Stimulated activated CD4-positive, alpha-beta T cell treated with anti-CD3 and anti-CD28 coated beads, Interleukin-1b, Interleukin-23, amount 100 ng/mL, for 1 hour (primary cell): ENCODE measurements at places on chromosomes 13 and 19.

GRCh38 chr13:97141564-97142005 lies 80.5 kb upstream of the MBNL2 start:
- DNase-seq = no peak

DNA sequence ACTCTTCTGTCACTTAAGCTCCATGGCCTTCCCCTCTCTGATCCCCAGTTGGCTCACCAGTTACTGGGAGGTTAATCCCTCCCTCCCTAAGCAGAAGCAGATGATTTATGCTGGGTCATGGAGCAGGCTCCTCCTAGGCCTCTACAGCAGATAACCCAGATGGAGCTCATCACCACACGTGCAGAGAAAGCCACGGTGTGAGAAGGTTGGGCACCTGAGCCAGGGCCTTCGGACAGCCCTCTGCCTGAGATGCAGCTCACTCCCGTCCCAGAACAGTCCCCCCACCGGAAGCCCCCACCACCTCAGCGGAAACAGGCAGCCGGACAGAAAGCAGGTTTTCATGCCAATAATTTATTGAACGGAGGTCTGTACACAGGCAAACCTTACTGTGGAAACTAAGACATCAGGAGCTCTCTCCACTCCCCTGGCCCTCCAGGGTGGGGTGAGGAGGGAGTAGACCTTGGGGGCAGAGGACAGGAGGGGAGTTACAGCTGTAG lies 9.8 kb downstream of the ZNF526 start:
- no peak for DNase-seq

DNA sequence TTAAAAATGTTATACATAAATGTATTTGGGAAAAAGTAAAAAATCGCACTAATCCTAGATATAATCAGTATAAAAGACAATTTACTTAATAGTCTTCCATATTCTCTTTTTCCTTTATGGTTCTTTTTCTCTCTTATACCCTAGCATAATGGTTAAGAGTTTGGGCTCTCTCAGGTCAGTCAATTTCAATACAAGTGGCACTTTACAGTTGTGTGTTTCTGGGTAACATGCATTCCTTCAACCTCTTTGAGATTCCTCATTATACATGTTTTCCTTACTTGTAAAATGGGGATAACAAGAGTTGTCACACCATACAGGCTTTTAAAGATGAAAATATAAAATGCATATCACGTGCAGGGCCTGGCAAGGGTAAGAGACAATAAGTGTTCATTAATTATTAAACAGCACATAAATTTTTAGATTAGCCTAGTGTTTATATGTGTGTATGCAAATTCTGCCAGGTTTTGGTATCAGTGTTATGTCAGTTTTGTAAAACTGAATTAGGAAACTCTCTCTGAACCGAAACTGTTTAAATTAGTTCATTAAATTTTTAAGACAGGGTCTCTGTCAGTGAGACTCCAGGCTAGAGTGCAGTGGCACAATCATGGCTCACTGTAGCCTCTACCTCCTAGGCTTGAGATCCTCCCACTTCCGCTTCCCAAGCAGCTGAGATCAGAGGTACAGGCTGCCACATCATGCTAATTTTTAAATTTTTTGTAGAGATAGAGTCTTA lies 49.8 kb downstream of the ELF1 start:
- DNase-seq = no peak

GRCh38 chr13:47220453-47221140 lies 323.7 kb upstream of the HTR2A start:
- no peak for DNase-seq

DNA sequence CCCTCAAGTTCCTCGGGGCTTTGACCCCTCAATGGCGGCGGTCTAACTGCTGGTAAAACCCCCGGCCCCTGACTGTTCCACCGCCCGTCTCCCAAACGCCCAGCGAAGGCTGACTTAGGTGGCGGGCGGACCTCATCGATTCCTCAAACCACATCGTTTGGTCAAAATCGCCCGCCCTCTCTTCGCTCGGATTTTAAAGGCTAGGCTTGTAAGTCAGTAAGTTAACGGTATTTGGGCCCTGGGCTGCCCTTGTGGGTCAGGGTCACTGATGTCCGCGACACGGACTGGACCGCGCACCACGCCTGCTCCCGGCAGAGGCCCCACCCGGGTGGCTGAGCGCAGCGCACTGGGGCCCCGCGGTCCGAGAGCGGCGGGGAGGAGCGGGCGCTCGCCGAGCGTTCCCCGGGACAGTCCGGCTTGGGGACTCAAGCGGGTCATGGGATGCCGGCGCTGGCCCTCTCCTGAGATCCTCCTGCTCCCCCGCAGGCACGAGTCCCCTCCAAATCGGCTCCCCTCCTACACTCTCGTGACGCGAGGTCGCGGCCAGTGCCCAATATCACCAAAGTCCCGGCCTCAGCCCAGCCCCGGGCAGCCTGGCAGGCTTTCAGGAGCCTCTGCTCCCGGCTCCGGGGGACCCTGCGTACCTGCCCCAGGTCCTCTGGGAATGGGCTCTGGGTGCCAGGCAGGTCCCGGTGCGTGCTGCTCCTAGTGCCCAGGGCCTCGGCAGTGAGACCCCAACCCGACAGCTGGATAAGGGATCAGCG lies 1.0 kb downstream of the FLT1 start:
- no peak for DNase-seq

GRCh38 chr13:100517135-100517534 lies 71.5 kb downstream of the GGACT start:
- no peak for DNase-seq

DNA sequence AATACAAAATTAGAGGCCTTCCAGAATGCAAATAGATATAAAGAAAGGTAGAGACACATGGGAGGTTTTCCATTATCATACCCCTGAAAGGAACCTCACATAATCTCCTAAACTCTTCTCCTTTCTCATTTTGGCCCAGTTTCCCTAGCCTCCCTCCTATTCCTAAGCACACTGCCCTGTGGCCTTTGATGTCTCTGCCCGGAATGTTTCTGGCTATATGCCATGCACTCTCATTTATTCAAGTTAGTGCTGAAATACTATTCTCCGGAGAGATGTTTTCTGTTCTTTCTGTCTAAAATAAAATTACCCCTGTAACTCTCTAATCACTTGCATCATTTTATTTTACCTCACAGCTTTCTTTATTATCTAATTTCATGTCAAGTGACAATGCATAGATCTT lies 1287.7 kb downstream of the SLITRK5 start:
- DNase-seq = no peak

DNA sequence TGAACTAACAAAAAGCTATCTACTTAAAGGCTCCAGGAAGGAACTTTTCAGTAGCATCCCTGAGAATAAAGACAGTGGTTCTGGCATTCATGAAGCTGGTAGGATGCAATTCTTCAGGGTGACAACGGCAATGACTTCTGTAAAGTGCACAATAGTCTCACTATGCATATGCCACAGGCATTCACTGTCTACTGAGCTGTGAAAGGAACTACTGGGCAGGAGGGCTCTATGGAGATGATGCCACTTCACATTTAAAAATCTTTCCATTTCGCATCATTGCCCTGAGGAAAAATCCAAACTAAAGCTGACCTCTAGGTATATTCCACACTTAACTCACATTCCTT lies 2020.6 kb upstream of the PCDH20 start:
- DNase-seq = no peak

- DNase-seq = no peak
Measured at GRCh38 chr13:112742583-112742982, 52.7 kb downstream of the ATP11A start.

- DNase-seq = no peak
Measured at GRCh38 chr19:35120492-35120891, 4.9 kb downstream of the FXYD3 start.

DNA sequence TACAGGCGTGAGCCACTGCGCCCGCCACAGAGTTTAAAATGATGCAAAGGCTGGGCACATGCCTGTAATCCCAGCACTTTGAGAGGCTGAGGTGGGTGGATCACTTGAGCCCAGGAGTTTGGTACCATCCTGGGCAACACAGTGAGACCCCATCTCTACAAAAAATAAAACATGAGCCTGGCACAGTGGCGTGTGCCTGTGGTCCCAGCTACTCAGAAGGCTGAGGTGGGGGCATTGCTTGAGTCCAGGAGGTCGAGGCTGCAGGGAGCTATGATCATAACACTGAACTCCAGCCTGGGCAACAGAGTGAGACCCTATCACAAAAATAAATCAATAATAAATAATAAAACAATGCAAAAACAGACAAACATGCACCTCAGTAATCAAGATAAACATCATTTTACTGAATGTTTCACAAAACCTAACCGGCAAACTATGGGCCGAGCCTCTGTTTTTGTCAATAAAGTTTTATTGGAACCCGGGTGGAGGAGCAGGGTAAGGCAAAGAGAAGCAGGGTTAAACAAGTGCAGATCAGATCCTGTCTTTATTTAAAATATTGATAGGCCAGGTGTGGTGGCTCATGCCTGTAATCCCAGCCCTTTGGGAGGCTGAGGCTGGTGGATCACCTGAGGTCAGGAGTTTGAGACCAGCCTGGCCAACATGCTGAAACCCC lies 2.0 kb upstream of the PEAK3 start:
- no peak for DNase-seq
